ENCODE measurements at places on chromosomes 7 and 10.
A peak's percentile ranks its signal among the peaks of the same experiment; 100 is the strongest.

DNA sequence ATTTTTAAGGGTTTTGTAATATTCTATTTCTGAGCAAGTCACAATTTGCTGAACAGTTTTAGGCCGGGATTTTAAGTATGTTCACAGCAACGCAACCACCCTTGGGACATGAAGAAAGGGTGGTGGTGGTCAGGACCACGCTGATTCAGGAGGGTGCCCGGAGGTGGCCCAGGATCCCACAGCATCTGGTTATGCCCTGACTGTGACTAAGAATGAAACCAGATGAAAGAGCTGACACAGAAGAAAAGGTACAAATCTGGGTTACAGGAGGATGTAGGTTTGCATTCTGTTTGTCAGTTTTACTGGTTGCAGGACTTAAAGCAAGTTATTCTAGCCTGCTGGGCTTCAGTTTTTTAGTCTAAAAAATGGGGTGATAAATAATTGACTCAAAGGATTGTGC, 279.7 kb downstream of the CCSER2 start:
- DNase-seq = no peak

GRCh38 chr7:194252-195009, 2.1 kb downstream of the FAM20C start:
- DNase-seq = no peak

GRCh38 chr10:3095373-3096139, 28.2 kb downstream of the PFKP start:
- no peak for DNase-seq

DNA sequence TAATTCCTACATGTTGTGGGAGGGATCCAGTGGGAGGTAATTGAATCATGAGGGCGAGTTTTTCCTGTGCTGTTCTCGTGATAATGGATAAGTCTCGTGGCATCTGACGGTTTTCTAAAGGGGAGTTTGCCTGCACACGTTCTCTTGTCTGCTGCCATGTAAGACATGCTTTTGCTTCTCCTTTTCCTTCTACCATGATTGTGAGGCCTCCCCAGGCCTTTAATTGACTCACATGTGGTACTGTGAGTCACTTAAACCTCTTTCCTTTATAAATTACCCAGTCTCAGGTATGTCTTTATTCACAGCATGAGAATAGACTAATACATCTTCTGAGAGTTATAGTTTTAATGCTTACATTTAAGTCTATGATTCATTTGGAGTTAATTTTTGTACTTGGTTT, 22.6 kb upstream of the CPN1 start:
- no peak for DNase-seq

DNA sequence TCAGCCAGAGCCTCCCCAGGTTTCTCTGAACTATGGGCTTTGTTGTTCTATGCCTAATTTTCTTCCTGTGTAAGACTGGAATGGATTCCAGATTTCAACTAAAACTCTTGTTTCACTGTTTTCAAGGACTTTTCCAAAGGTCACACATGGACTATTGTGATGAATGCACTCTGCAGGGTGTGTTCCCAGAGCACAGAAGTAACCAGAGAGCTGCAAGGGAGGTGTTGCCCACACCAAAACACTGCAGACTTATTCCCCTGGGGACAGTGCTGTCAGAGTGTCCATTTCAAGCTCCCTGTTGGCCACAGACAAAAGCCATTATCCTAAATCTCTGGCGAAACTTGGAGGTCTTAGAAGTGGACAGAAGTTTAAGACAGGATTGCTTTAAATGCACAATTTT, 231.6 kb downstream of the TRIL start:
- no peak for DNase-seq

- DNase-seq = no peak
Observed at GRCh38 chr10:57822965-57823364, 444.7 kb downstream of the IPMK start.

DNA sequence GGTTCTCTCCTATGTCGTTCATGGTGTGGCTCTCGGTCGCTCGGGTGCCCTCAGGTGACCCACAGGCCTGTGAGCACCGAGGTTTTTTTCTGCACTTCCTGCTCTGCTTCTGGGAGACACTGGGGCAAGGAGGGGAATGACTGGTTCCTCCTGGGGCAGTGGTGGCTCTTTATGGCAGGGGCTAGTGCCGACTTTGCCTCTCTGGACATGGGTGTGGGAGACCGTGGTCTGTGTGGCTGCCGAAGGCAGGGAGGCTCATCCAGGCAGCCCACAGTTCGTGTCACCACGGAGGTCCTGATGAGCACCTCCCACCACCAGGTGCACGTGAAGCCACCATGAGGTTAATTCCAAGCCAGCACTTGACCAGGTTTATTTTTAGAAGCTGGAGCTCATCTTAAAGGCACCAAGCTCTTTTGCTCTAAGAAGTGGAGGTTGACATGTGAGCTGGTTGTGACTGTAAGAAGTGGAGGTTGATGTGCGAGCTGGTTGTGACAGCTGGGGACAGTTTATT, 24.7 kb upstream of the DPYSL4 start:
- DNase-seq = no peak

DNA sequence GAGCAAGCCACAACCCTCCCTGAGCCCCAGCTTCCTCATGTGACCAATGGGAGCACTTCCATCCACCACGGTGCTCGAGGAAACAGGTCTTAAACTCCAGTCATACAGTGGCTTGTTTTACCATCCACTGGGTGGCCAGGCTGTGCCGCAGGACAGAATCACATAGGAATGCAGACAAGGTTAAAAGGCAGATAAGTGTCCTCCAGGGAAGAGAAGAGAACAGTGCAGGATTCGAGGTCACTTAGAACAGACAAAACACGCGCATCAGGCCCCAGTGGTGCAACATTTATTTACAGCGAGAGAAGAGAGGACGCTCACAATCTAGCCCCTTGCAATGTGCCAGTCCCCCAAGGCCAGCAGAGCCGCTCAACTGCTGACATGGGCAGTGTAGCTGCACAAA, 92.8 kb downstream of the TMEM130 start:
- DNase-seq = no peak

GRCh38 chr7:130144312-130145171, 60.7 kb downstream of the TMEM209 start:
- no peak for DNase-seq

DNA sequence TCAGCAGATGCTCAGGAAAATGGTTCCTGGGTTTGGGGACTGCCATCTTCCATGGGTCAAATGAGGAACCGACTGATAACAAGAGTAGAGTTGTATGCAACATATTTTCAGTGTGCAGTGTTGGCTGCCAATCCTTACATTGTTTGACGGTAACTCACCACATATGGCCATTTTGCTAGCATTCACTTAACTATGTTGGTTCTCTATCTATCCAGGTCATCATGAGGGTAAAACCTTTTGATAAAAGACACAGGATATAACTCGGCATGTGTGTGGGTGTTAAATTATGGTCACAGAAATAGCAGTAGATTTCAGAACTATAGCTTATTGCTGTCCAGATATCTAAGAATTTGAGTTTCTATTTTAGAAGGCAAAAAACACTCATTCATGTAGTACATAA, 140.7 kb upstream of the AOAH start:
- no peak for DNase-seq

DNA sequence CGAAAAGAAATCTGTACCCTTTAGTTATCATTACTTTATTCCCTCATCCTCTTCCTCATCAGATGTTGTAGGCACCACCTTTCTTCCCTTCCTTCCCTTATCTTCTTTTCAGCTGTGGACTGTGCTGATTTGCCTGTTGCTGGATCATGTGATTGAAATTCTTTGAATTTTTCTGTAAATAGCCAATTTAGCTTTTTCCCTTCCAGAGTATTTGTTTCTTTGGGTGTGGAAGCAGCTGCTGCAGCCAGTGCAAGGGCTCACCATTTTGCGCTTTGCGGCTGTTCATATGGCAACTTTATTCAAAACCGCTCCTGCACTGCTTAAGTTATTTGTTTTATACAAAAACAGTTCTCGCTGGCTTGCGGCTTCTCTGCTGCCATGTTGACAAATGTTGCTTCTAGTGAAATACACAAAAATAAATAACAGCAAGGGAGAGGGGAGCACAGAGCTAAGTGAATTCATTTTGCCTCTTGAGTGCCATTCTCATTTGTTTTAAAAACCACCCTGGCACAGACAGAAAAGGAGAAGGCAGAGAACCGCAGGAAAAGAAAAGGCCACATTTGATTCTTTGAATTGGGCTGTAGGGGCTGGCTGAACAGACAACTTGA, 151.2 kb downstream of the AUTS2 start:
- no peak for DNase-seq

DNA sequence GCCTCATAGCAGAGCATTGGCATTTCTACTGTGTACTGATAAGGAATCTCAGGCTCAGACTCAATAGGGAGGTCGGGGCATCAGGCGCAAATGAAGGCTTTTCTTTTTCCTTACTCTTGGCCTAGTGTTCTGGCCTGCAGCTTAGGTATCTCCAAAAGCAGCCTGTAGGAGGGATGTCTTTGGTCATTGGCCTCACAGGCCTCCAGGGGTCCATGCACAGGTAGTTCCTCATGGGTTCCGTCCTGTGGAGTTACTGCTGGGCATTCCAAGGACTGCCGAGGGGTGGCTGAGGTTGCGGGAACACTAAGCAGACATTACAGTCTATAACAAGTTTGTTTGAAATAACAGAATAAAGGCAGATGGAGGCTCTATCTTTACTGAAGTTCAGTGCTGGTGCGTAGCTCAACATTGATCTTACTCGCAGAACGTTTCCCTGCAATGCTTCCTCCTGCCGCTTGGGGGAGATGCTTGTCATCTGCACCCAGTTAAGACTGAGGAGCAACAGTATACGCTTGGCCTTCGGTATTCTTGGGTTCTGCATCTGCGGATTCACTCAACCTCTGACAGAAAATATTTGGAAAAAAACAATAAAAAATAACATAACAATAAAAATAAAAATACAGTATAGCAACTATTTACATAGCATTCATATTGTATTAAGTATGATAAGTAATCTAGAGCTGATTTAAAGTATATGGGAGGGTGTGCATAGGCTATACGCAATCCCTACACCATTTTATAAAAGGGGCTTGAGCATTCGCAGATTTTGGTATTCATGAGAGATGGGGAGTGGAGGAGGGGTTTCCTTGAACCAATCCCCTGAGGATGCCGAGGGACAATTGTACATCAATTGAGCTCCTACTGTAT, 58.9 kb downstream of the SH2D4B start:
- peak; percentile 17 for DNase-seq

GRCh38 chr7:129149511-129149910, 5.0 kb downstream of the TSPAN33 start:
- DNase-seq = no peak

- DNase-seq = no peak
Observed at GRCh38 chr10:98361131-98362025, 53.6 kb downstream of the PYROXD2 start.

GRCh38 chr7:27585781-27586447, 76.8 kb downstream of the HIBADH start:
- DNase-seq = no peak

DNA sequence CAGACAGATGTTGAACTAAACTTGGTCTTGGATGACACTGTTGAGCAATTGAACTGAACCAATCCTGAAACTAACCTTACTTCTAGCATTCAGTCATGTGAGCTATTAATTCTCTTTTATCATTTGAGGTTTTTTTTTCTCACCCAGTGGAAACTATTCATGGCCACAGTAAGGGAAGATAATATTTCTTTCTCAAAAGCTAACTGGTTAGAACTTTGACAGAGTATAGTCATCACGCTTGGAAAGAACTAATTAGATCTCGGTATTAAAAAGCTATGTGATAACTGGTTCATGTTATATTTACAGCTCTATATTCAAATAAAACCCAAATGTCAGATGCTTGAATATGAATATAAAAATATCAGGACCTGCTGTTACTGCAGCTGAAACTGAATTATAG, 89.5 kb downstream of the OTUD1 start:
- no peak for DNase-seq

DNA sequence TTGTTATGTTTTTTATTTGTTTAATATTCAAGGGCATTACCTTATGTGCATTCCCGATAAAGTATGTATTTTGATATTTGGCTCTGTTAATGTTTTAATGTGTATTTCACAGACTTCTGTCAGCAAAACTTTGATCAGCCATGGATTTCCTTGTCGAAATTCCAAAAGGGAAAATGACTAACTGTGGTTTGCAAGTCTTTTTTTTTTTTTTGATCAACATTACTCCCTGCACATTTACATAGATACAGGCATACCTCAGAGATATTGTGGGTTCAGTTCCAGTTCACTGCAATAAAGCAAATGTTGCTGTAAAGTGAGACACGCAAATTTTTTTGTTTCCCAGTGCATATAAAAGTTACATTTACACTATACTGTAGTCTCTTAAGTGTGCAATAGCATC, 351.9 kb downstream of the CXCL12 start:
- no peak for DNase-seq

GRCh38 chr7:65972976-65973375, 9.0 kb downstream of the GUSB start:
- no peak for DNase-seq

GRCh38 chr7:23378996-23379395, 79.9 kb downstream of the MALSU1 start:
- DNase-seq = no peak

GRCh38 chr10:45076891-45077290, 76.2 kb downstream of the ZNF22 start:
- no peak for DNase-seq

- no peak for DNase-seq
Observed at GRCh38 chr7:46100521-46100920, 179.4 kb upstream of the IGFBP3 start.

DNA sequence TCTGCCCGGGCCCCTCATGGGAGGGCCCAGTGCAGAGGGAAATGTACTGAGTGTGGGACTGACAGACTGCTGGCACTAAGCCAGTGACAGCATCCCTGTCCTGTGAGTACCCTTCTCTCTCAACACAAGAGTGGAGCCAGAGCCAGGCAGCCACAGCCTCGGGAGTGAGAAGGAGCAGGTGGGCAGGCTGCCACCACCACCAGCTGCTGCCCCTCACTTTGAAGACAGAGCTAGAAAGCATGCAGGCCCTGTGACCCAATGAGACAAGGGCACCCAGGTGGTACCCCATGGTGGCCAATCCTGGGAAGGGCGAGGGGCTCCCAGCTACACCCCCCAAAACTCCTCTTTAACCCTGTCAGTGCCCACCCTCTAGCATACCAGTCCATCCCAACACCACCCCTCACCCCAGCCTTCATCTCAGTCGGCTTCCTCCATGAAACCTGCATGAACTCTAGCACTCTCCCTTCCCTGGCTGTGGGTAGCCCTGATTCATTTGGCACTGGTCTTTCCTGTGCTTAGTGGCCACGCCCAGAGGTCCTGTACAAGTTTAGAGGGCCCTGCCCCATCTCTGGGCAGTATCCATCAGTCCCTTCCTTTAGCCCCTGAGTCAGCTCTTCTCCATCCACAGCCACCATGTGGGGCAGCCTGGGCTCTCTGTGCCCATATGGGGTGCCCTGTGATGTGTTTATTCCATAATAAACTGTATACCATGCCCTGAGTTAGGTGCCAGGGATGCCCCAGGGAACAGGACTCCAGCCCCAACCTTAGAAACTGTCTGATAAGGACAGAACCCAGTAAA, 207.0 kb upstream of the ZMIZ1 start:
- no peak for DNase-seq

DNA sequence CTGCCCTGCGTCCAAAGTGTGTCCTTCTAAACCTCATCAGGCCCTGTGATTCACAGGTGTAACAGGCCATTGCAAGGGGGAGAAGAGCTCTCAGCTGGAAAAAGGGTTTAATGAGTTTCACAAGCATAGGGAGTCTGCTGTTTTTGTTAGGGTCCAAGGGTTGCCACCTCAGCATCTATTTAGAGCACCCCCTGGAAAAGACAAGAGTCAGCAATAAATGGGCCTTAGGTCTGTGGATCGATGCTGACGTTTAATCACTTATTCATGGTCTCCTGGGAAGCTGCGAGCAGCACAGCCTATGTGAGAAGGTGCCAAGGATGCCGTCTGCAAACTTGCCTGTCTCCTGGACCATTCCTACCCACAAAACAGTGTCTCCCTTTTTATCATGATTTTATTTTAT, 78.4 kb upstream of the BAIAP2L1 start:
- no peak for DNase-seq
